Natural killer cell (primary cell): ENCODE measurements at places on chromosomes 1 and 21. TPM values are rescaled to one million over a fixed set of nuclear protein-coding genes. Genes with fewer than 3 reads are reported as not detected.

The PLA2G2C gene
- total RNA-seq = not detected

The SYNC gene
- not detected for total RNA-seq

The RNPEP gene
- 46.1 TPM for total RNA-seq

The DIO1 gene
- total RNA-seq = not detected

The DISC1 gene
- total RNA-seq = 9.7 TPM

The LIN28A gene
- total RNA-seq = not detected

The LCE1B gene
- total RNA-seq = not detected

The OR14A2 gene
- total RNA-seq = not detected

DNA sequence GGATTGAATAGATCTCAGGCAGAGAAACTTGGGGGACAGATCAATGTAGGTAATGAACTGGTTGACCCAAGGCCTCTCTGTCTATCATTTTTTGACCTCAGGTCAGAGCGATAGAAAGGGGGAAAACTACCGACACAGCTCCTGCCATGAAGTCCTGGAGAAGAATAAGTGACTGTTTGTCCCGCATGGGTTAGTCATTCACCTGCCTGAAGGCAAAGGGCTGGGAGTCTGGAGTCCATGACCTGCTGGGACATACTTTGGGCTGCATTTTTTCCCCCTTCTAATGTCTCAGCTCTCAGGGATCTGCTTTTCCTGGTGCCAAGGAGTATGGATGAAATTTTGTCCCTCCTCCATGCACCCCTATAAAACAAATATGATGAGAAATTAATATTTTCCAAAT is 1.6 kb upstream of the ROR1 start:
- H3K27ac ChIP-seq = no peak overlapping the region
- peaks cover 12% of the 10 kb centered on the region for H3K4me1 ChIP-seq
- peaks cover 26% of the 10 kb centered on the region for H3K27me3 ChIP-seq
- DNase-seq = no peak

DNA sequence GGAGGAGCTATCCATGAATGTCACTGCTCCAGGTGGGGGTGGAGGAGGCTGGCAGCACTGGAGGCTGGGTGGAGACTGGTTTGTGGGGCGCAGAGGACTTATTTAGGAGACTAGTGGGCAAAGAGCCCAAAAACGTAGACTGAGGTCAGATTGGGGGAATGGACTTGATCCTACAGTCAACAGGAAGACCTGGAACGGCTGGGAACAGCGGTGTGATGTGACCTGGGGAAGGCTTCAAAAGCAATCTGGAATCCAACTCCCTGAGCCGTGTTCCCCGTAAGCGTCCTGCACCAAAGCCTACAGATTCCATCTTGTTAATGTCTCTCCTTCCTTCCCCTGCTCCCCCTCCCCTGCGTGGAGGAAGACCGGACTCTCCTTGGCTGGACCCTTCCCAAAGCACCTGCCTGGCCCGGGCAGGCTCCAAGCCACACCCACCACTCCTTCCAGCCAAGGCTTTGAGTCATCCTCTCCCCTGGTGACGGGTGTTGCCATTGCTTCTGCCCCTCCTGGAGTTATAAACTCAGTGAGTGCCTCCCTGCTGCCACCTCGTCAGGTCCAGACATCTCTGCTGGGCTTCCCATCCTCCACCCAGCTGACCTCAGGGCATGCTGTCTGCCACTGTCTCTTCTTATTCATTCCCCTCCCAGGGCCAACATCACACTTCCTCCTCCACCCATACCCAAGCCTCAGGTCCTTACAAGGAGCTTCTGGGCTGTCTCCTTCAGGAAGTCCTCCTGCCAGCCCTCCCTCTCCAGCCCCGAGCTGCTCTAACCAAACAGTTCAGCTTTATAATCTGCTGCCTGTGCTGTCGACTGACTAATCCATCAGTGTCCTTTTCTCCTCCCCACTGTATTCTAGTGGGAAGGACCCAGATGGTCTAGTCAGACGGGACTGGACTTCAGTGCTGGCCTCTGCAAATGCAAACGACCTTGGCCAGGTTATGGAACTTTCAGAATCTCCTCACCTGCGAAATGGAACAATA is 1.6 kb upstream of the CLSTN1 start:
- peaks cover 28% of the 10 kb centered on the region for H3K4me1 ChIP-seq
- H3K27me3 ChIP-seq = no peaks in the 10 kb centered on the region

DNA sequence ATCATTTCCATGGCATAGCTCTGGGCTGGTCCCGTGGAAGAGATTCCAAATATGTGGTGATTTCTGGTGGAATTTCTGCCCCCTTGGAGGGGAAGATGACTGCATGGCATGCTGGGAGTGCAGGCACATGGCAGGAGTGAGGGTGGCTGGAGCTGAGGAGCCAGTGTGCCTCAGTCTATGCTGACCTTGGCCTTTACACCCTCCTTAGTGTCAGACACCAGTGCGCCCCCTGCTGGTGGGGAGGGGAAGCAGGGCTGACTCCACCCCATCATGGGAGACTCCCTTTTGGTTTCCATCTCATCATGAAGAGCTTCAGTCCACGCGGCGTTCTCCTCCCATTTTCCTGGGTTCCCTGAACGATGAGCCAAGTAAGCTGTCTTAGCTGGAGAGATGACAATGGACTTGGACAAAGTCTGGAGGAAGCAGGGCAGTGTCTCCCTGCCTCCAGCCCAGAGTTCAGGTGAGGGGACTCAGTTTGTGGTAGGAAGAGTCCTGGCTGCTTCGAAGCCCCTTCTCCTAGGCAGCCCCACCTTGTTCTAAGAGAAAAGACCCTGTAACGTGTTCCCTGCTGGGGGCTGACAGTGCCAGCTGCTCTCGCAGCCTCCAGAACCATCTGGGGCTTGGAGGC is 10.3 kb downstream of the ALX3 start:
- H3K4me1 ChIP-seq = no peaks in the 10 kb centered on the region
- peaks cover 27% of the 10 kb centered on the region for H3K36me3 ChIP-seq
- H3K4me3 ChIP-seq = no peak overlapping the region
- DNase-seq = peak; percentile 82

DNA sequence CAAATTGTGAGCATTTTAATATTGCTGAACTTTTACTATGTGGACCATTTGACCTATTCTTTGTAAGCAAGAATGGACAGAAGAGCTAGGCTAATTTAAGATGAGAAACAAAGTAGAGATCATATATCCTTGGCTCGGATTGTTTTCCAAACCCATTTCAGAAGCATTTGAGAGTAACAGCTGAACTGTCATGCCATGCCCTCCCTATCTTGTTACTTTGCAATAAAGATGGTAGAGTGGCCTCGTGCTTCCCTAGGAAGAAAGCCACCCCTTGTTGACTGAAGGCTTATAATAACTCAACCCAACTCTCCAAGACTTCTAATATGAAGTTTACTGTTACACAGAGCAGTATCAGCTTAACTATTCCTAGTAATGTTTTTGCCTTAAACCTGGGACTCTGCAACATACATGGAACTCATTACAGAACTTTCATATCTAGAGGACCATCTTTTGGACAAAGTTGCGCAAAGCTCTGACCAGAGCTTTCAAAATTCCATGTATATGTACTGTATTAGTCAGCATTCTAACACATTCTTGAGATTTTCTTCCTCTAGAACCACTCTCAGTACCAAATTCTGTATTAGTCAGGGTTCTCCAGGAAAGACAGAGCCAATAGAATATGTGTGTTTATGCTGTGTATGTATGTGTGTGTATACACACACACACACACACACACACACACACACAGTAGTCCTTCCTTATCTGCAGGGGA is 68.7 kb downstream of the ADAMTS1 start:
- no peaks in the 10 kb centered on the region for H3K36me3 ChIP-seq
- H3K27ac ChIP-seq = no peak overlapping the region
- no peaks in the 10 kb centered on the region for H3K4me1 ChIP-seq

DNA sequence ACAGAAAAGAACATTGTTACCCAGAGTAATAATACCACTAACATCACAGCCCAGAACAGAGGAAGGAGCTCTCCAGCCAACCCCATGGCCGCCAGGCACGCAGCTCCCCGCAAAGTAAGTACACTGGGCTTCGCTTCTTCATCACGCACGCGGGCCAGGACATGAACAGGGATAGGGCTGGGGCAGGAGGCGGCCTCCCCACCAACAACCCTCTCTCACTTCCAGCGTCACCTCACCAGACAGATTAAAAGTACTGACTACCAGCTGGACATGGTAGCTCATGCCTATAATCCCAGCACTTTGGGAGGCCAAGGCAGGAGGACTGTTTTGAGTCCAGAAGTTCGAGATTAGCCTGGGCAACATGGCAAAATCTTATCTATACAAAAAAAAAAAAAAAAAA is 78.3 kb downstream of the NPHP4 start:
- no peaks in the 10 kb centered on the region for H3K4me1 ChIP-seq
- H3K27me3 ChIP-seq = no peaks in the 10 kb centered on the region
- DNase-seq = no peak

GRCh38 chr1:158563853-158564252 is 6.5 kb downstream of the OR6P1 start:
- peaks cover 2% of the 10 kb centered on the region for H3K27me3 ChIP-seq
- no peaks in the 10 kb centered on the region for H3K4me1 ChIP-seq
- H3K27ac ChIP-seq = no peak overlapping the region

DNA sequence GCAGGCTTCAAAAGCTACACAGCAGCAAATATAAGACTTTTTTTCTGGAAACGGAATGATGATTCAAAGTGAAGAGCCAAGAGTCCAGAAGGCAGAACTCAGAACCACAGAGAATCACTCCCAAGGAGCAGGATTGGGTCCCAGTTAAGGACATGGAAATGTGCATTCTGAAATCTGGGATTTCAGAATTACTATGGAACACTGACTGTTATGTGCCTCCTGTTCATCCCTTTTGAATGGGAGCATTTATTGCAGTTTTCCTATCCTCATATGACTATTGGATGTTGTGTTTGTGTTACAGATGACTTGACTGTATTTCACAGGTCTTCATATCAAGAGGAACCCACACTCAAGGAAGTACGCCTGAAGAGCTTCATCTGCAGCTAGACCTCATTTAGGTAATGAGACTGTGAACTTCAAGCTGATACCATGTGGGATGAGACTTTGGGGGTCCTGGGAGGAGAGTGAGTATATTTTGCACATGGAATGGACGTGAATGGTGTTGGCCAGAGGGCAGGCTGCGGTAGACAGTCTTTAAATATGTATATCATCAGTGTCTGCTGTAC is 17.1 kb upstream of the CAP1 start:
- no peak overlapping the region for H3K4me3 ChIP-seq
- H3K4me1 ChIP-seq = no peaks in the 10 kb centered on the region
- H3K36me3 ChIP-seq = no peaks in the 10 kb centered on the region
- no peak for DNase-seq

GRCh38 chr21:25577424-25578055 is 29.7 kb downstream of the MRPL39 start:
- H3K4me1 ChIP-seq = peaks cover 5% of the 10 kb centered on the region
- no peaks in the 10 kb centered on the region for H3K27me3 ChIP-seq
- no peak overlapping the region for H3K27ac ChIP-seq
- H3K36me3 ChIP-seq = no peaks in the 10 kb centered on the region
- no peak for DNase-seq

DNA sequence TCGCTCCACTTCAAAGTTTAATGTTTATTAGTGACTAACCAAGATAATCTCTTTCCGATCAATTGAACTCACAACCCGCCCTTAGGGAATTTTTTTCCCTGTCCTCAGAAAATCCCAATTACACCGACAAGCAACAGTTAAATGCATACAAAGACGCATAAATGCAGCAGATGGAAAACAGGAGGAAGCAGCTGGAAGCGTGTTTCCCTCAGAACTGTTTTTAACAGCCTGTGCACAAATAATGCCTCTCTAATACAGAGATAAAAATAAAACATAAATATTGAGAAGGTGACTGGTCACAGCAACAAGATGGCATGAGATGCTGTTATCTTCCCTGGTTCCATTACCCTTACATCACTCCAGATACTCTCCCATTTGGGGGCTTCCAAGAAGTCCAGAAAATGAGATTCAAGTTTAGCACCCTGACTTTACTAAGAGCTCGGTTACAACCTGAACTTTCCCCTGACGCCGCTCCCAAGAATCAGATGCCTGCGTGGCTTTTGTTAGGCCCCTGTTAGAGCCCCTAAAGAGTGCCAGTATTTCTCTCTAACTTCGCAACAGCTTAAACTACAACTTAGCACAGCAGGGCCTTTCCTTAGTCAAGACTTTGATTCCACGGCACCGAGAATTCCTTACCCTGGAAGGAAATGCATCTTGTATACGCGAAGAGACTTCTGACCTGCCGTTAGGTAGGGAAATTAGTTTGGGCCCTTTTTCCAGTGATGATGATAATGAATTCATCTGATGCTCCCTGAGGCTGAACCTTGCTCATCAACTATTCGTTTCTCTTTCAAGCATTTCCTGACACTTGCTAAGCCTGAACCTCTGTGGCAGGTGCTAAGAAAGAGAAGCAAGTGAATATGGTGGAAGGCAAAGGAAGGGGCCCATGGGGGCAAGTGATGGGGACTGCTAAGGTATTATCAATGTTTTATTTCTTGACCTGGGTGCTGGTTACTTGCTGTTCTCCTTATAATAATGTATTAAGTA is 137.7 kb upstream of the SMYD2 start:
- H3K4me1 ChIP-seq = no peaks in the 10 kb centered on the region
- H3K27ac ChIP-seq = no peak overlapping the region
- DNase-seq = no peak
- H3K4me3 ChIP-seq = no peak overlapping the region
- H3K27me3 ChIP-seq = no peaks in the 10 kb centered on the region

- DNase-seq = peak; percentile 20
- H3K36me3 ChIP-seq = no peaks in the 10 kb centered on the region
These were observed 1.2 kb downstream of the FHAD1 start for GRCh38 chr1:15248216-15248615.

- no peaks in the 10 kb centered on the region for H3K4me1 ChIP-seq
- no peaks in the 10 kb centered on the region for H3K36me3 ChIP-seq
- no peak for DNase-seq
- H3K27ac ChIP-seq = no peak overlapping the region
These were observed 8.1 kb downstream of the ADAMTS5 start for GRCh38 chr21:26958788-26959187.

DNA sequence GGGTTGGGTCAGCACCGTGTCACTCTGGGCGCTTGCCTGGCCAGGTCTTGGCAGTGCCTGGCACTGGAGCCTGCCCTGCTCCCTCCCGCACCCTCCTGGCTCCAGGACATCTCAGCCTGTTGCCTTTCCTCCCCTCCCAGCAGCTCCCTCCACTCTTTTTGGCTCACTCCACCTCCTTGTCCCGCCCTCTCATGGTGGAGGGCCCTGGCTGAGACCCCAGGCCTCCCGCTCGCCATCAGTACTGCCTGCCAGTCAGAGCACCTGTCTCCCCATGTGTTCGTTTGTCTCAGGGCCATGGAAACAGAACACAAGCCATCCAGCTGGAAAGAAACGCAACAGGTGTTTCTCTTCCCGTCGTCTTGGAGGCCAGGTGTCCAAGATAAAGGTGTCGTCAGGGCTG is 61.0 kb downstream of the B3GALT5 start:
- H3K4me3 ChIP-seq = no peak overlapping the region
- no peak for DNase-seq
- H3K27me3 ChIP-seq = no peaks in the 10 kb centered on the region
- no peaks in the 10 kb centered on the region for H3K4me1 ChIP-seq
- no peak overlapping the region for H3K27ac ChIP-seq
